Brain pericyte (primary cell): ENCODE measurements at places on chromosomes 1 and 21.

DNA sequence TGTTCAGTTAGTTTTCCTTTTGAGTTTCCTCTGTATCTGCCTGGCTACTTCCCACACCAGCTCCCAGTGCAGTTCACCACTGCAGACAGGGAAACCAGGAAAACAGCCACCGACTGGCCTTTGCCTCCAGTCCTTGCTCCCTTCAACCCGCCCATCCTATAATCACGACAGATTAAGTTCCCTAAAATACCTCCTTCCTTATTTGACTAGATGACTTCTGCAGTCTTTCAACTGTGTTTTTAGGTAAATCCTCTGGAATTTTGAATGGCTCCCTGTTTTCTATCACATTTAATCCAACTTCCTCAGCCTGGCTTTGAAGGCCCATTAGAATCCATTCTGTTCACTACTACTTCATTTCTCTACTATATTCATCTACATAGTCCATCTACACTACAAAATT is 37.6 kb downstream of the BEND5 start:
- no peak for DNase-seq

- no peak for DNase-seq
Measured at GRCh38 chr1:168531615-168532345, 12.0 kb downstream of the XCL2 start.

DNA sequence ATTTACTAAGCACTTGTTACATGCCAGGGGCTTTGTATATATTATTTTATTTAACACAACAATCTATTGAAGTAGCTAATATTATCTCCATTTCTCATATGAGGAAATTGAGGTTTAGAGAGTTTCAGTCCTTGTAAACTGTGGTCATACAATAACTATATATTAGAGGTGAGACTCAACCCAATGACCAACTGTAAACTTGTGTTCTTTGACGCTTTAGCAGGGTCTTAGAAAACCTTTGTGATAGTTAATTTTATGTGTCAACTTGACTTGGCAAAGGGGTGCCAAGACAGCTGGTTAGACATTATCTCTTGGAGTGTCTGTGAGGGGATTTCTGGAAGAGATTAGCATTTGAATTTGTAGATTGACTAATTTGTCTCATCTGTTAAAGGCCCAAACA is 252.4 kb upstream of the B3GALT2 start:
- DNase-seq: no peak

- no peak for DNase-seq
Measured at GRCh38 chr21:35678393-35678792, 381.9 kb downstream of the SETD4 start.

DNA sequence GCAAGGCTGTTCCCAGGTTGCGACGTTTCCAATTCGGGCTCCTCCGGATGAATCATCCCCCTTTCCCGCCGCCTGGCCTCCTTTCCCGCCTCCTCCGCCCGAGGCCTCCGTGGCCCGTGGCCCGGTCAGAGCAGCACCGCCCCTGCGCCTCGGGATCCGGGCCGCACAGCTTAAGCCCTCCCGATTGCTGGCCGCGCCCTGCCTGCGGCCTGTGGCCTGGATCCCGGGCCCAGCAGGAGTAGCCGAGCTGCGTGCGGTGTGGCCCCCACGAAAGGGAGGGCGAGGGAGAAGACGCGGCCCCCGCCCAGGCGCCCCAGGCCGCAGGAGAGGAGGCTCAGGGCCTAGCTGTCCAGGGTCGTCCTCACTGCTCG is 1.0 kb downstream of the TMEM200B start:
- no peak for DNase-seq

- DNase-seq: no peak
Measured at GRCh38 chr1:3003039-3003940, 18.0 kb upstream of the ACTRT2 start.

- no peak for DNase-seq
Measured at GRCh38 chr1:54623216-54624007, at the start of gene FAM151A. Gene FAM151A, minus strand, starts transcription at chr1:54623525. Its CDS starts 130 bp downstream, at chr1:54623395.

DNA sequence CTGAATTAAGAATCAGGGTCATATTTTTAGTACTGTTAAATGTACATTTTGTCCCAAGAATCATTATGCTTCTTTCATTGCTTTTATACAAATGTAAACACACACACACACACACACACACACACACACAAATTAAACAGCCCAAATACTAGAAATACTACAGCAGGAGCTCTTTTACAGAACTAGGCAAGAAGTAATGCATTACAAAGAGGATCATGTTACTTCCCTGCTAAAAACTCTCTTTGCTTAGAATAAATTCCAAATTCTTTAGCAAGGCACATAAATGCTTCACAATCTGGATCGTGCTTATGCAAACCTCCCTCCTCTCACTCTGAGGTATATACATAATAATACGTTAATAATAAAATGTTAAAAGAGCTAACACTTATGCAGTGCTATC is 720.4 kb upstream of the ADGRL4 start:
- DNase-seq: no peak

- no peak for DNase-seq
Measured at GRCh38 chr1:92743221-92743620, 41.7 kb downstream of the EVI5 start.

DNA sequence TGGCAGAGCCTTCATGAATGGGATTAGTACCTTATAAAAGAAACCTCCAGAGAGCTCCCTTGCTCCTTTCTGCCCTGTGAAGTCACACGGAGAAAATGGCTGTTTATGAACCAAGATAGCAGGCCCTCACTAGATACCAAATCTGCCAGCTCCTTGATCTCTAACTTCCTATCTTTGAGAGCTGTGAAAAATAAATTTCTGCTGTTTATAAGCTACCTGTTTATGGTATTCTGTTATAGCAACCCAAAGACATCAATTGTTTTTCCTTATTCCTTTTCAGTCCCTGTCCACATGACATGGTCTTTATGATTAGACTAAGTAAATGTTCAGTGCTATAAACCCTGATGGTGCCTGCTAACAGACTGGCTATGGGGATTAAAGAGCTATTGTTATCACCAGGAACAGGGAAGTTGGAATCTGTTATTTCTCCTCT is 9.7 kb upstream of the STIL start:
- no peak for DNase-seq

- DNase-seq: no peak
Measured at GRCh38 chr1:175511496-175511895, 231.9 kb downstream of the TNR start.

GRCh38 chr1:150144606-150145005 is 5.1 kb upstream of the PLEKHO1 start:
- DNase-seq: no peak

GRCh38 chr1:244352156-244352830 is 99.4 kb downstream of the ADSS2 start:
- DNase-seq: no peak

- no peak for DNase-seq
Measured at GRCh38 chr1:109425391-109426280, 612 bp downstream of the PSMA5 start.

- no peak for DNase-seq
Measured at GRCh38 chr1:23452011-23452411, 27.5 kb upstream of the TCEA3 start.

DNA sequence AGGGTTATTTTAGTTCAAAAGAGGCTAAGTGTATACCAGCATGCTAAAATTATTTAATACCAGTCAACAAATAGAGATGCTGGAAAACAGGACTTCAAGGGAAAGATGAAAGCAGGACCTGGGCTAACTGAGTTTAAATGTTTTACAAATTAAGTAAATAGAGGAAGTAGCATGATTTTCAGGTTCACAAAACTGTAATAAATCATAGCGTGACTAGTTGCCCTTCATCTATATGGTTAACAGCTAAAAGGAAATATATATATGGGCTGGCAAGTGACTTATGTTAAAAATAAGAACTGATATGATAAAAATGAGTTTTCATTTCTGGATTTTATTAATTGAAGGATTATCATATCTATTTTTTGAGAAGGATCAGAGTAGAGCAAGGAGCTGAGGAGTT is 25.6 kb downstream of the DPYD start:
- no peak for DNase-seq

DNA sequence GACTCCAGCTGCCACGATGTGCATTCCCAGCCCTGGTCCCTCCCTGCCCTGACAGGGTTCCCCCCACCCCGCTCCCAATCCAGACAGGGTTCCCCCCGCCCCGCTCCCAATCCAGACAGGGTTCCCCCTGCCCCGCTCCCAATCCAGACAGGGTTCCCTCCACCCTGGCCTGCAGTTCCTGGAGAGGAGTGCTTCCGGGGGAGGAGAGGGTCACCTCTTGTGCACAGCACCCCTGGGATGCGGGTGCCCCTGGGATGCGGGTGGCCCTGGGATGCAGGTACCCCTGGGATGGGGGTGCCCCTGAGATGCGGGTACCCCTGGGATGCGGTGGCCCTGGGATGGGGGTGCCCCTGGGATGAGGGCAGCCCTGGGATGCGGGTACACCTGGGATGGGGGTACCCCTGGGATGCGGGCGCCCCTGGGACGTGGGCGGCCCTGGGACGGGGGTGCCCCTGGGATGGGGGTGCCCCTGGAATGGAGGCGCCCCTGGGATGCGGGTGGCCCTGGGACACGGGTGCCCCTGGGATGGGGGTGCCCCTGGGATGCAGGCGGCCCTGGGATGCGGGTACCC is 36.7 kb upstream of the SLC19A1 start:
- DNase-seq: no peak

GRCh38 chr1:107294686-107295085 is 153.8 kb downstream of the NTNG1 start:
- DNase-seq: no peak

DNA sequence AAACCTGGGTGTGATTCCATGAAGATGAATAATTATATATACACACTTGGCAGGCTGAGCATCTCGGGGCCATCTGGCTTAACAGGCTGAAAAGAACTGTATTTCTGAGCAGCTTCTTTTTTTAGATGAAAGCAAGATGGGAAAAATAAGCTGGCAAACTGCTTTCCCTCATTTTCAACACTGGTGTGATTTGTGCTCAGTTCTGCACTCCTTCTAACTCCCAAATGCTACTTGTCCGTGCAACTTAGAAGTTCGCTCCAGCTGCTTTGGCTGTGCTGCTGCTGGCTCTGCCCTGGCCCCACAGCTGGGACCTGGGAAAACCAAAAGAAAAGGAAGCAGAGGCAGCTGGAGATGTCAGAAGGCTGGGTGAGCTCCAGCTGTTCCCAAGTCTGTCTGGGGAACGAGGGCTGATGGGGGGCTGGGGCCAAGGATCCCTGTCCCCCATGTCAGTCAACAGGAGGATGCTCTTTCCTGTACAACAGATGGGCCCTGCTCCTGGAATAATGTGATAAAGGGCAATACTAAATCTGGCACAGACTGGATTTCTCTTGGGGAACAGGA is 44.9 kb downstream of the PAFAH2 start:
- DNase-seq: no peak

DNA sequence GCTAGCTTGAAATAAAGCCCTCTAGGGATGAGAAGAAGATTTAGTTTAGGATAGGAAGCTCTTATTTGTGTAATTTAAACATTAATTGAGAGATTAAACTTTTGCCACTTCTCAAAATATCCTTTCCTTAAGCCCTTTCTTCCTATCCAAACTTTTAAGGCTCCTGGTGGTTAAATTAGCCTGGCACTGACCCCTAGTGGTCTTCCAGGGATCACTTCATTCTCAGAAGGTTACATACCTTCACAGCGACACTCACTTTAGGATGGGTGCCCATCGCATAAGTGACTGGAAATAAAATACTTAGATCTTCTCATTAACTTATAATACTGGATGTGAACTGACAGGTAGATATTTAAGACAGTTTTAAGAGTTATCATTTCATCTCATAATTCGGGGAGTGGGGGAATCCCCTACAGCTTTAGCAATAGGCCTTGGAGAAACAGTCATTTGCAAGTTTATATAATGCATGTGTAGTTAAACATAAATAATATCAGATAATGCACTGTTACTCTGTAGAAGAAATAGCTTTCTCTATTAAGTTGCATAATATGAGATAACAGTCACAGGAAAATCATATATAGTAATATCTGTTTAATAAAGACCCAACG is 7.4 kb downstream of the LHX9 start:
- DNase-seq: no peak

DNA sequence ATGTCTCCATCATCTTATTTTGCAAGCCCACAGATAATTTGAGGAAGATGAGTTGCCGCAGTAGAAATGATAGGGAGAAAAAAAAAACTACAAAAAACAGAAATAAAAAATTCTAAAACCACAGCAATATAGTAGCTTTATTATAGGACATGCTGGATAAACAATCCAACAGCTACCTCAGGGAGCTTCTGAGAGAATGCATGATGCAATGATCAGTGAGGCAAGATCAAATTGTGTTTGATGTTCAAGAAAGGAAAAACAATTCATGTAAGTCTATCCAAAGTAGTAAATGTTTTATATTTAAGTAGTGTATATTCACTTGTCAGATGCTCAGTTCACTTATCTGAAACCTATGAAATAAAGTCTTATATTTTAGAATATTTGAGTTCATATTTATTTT is 6.7 kb downstream of the CR1L start:
- no peak for DNase-seq

DNA sequence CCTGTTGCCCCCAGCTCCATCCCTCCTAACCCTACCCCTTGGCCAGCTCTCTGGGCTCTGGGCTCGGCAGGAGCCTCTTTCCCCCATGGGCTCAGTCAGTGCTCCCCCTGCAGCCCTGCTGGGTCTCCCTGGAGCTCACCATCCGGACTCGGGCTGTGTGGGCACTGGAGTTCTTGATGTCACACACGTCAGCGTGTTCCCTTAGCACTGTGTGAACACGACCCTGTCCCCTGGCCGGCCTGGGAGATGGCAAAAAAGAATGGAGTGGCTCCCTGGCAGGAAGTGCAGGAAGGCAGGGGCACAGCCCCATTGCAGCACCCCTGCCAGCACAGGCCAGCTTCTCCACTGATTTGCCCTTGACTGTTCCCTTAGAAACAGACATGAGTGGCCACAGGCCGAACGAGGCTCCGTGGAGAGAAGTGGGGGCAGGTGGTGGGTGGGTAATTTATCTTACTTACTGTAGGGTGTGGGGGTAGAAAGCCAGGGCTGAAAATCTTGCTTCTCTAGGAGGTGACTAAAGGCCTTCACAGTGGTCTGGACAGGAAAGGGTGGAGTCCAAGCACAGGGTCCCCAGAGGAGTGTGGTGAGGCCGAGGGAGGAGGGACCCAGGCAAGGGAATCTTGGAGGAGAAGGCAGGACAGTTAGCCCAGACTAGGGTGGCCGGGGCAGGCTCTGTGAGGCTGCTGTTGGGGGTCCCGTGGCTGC is 381.7 kb upstream of the VAMP3 start:
- DNase-seq: no peak

- DNase-seq: no peak
Measured at GRCh38 chr1:206635978-206636345, 626 bp downstream of the DYRK3 start.

DNA sequence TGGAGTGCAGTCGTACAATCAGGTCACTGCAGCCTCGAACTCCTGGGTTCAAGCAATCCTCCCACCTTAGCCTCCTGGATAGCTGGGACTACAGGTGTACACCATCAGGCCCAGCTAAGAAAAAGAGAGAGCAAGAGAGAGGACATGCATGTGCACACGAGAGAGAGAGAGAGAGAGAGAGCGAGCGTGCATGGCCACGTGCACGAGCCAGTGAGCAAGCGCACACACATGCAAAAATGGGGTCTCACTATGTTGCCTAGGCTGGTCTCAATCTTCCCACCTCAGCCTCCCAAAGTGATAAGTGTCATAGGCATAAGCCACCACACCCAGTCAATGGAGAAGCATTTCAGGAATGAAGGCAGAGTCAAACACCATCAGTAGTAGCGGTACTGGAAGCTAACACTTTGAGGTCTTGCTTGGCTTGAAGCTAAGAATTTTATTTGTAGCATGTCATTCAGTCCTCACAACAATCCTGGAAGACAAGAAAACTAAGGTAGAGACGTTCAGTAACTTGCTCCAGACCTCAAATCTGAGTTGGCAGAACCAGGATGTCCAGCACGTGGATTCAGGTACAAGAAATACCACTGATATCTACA is 14.5 kb downstream of the GNB1 start:
- no peak for DNase-seq
